ENCODE measurements at places on chromosomes 12 and 14.
A peak's percentile ranks its signal among the peaks of the same experiment; 100 is the strongest.

- no peak for DNase-seq
Measured at GRCh38 chr12:131902332-131903241, 8.2 kb downstream of the ULK1 start.

- peak; percentile 43 for DNase-seq
Measured at GRCh38 chr12:57614178-57614947, 3.1 kb downstream of the ARHGEF25 start.

DNA sequence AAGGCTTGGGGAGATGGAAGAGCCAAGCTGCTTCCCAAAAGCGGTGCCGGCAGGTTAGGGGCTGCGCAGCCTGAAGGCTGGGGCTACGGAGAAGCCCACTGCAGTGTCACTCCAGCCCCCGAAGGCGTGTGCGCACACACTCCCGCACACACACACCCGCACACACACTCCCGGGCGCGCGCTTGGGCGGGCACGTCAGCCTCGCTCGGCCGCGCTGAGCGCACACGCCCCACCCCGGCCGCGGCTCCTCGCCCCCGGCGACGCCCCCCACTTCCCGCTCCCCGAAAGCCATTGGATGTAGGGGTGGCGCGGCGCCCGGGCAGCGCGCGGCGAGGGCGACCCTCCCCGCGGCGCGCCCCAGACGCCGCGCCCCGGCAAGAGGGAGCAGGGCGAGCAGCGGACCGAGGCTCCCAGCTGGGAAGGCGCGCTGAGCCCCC is at the start of gene KCNK10:
Gene KCNK10 (minus strand): TSS at position 184 of the 437 bp plus-strand sequence. CDS start 471 bp downstream, outside the sequence.
- peak; percentile 15 for DNase-seq

GRCh38 chr12:5280086-5280485 is 151.8 kb upstream of the NTF3 start:
- no peak for DNase-seq

DNA sequence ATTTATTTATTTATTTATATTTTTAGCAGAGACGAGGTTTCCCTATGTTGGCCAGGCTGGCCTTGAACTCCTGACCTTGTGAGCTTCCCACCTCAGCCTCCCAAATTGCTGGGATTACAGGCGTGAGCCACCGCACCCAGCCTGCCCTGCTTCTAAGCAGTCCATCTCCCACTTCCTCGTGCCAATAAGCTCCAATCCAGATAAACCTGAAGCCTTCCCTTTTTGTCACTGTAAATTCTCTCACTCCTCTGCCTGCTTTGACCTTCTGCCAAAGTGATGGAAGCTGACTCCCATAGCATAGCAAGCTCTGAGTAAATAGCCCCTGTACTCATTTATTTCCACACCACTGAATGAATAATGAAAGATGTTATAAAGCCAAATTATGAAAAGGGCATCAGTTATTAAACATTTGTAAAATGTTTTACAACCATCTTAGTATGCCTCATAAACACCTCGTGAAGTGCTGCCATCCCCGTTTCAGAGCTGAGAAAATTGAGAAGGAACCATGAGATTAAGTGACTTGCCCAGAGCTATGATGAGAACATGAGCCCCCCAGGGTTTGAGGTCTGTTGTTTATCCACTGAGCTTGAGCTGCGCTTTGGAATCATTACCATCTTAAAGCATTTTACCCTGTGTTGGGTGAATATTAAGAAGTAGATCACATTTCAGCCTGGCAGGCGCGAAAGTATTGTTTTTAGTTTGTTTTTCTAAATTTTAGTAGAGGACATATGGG is 30.4 kb downstream of the MANSC1 start:
- DNase-seq = no peak

DNA sequence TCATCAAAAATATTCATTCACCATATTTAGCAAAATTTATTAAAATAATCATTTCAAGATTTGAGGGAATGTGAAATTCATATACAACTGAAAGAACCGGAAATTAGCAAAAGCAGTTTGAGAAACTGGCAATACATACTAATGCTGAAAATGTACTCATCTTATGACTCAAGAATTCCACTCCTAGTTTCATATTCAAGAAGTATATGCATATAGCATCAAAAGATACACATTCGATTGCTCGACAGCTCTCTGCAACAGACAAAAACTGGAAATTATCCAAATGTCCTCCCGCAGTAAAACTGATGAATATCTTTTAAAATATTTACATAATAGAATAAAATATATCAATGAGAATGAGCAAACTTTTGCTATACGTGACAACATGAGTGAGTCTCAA is 189.2 kb upstream of the MGAT4C start:
- no peak for DNase-seq

- no peak for DNase-seq
Measured at GRCh38 chr14:74296037-74296467, 6.7 kb downstream of the ABCD4 start.

DNA sequence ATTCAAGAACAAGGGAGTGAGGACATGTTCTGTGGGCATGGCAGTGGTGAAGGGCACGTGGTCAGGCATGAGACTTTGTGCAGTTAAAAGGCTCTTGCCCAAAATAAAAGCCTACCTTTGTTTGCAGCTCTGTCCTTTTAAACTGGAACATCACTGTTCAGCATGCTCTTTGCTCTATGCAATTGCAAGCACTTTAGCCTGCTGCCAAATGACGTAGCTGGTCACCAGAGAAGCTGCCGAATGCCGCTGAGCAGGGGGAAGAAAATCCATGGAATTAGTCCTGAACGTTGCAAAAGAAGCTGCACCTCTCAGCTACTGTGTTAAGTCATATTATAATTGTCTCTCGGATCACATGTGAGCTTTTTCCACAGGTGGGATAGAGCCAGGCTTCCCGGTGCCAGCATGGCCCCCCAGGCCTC is 176.3 kb upstream of the DIO2 start:
- DNase-seq = no peak

- DNase-seq = no peak
Measured at GRCh38 chr12:12734054-12734453, 16.9 kb downstream of the CDKN1B start.

GRCh38 chr14:104856869-104857860 is 7.9 kb upstream of the CEP170B start:
- DNase-seq = no peak

GRCh38 chr14:70921669-70922068 is 14.4 kb downstream of the PCNX1 start:
- DNase-seq = no peak

Measured in hematopoietic multipotent progenitor cell treated with erythropoietin and hydrocortisone succinate and interleukin-3 and kit ligand, for 4 days (in vitro differentiated cells).